Neural cell (in vitro differentiated cells): ENCODE measurements at places on chromosomes 11 and 22. TPM values are rescaled to one million over a fixed set of nuclear protein-coding genes. Genes with fewer than 3 reads are reported as not detected.

Gene APBB1
- 283 and 323 TPM in 2 replicates for polyA plus RNA-seq

Gene NCAM1
- polyA plus RNA-seq: 120 and 158 TPM in 2 replicates

Gene TRPC6
- polyA plus RNA-seq: 0.11 and 0.30 TPM in 2 replicates

Gene DEPDC7
- 1.3 and 3.3 TPM in 2 replicates for polyA plus RNA-seq

Gene GTPBP1
- 31.9 TPM in 2 replicates for polyA plus RNA-seq

Gene SCO2
- polyA plus RNA-seq: 8.1 and 9.6 TPM in 2 replicates

Gene ROBO4
- polyA plus RNA-seq: not detected in 2 replicates

Gene TRIOBP
- 9.2 and 16.2 TPM in 2 replicates for polyA plus RNA-seq

Gene P2RY6
- polyA plus RNA-seq: not detected in 2 replicates

Gene WT1
- polyA plus RNA-seq: not detected in 2 replicates

Gene SULT4A1
- polyA plus RNA-seq: 182 and 196 TPM in 2 replicates

Gene FOLR1
- polyA plus RNA-seq: not detected in 2 replicates

Gene DGCR8
- polyA plus RNA-seq: 48.9 and 52.3 TPM in 2 replicates

Gene TRIM3
- 81.7 and 120 TPM in 2 replicates for polyA plus RNA-seq

Gene LRRC4C
- 21.3 and 24.3 TPM in 2 replicates for polyA plus RNA-seq

Gene LINC01488
- not detected in 2 replicates for polyA plus RNA-seq

Gene ANKRD42
- polyA plus RNA-seq: 11.5 and 16.1 TPM in 2 replicates

Gene ESAM
- 0.77 TPM in 1 of 2 replicates, not detected in the other for polyA plus RNA-seq

Gene PLAAT5
- polyA plus RNA-seq: 0.14 TPM in 1 of 2 replicates, not detected in the other

Gene SAMM50
- polyA plus RNA-seq: 38.1 and 49.7 TPM in 2 replicates

Gene CASP5
- polyA plus RNA-seq: not detected in 2 replicates

Gene PSMC3
- polyA plus RNA-seq: 157 and 172 TPM in 2 replicates

Gene CNTF
- 2.3 and 3.6 TPM in 2 replicates for polyA plus RNA-seq

Gene CECR2
- polyA plus RNA-seq: 2.1 TPM in 2 replicates

Gene CBLIF
- not detected in 2 replicates for polyA plus RNA-seq

Gene RFPL1
- not detected in 2 replicates for polyA plus RNA-seq

Gene OR52H1
- not detected in 2 replicates for polyA plus RNA-seq

Gene LARGE1
- polyA plus RNA-seq: 27.5 and 34.0 TPM in 2 replicates

Gene PATE2
- polyA plus RNA-seq: not detected in 2 replicates

Gene GP1BB
- 40.7 and 42.0 TPM in 2 replicates for polyA plus RNA-seq
